ENCODE measurements at places on chromosomes 1 and 21. TPM values are rescaled to one million over a fixed set of nuclear protein-coding genes. Genes with fewer than 3 reads are reported as not detected.

- DNase-seq = peak; percentile 55
These were observed 35.3 kb downstream of the SLC19A1 start for GRCh38 chr21:45506836-45507522.

DNA sequence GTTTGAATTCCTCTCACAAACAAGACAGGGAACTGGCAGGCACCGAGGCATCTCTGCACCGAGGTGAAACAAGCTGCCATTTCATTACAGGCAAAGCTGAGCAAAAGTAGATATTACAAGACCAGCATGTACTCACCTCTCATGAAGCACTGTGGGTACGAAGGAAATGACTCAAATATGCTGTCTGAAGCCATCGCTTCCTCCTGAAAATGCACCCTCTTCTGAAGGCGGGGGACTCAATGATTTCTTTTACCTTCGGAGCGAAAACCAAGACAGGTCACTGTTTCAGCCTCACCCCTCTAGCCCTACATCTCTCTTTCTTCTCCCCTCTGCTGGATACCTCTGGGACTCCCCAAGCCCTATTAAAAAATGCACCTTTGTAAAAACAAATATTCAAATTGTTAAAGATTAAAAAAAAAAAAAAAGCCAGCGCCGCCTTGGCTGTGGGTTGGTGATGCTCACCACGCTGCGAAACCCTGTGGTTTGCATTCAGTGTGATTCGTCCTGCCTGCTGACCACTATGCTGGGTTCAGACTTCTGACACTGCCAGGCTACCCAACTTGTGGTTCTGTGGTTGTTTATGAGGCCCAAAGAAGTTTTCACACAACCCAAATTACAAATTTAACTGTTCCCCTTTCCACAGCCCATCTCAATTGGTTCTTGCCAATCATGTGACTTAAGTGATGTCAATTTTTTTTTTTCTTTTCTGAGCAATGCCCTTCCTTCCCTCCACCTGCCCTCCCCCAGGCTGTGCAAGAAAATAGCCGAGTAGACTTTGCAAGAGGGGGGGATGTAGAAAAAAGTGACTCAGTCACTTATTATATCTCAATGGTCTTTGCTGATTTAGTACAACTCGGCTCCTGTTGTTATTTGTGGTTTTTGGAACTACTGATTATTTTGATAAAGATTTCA lies at the start of gene RUNX1:
Gene RUNX1 (minus strand): TSS at position 597 of the 912 bp plus-strand sequence.
- no peak for DNase-seq

OR4F16 gene
- not detected for total RNA-seq

RNU1-1 gene
- 7,768 TPM for total RNA-seq
